Heart left ventricle (tissue), 16 donors: ENCODE measurements at places on chromosomes 2 and 18.

GRCh38 chr2:32874931-32875330 lies 71.8 kb upstream of the LTBP1 start:
- DNase-seq = no peak

- no peak for DNase-seq
These were observed 421.6 kb upstream of the ID2 start for GRCh38 chr2:8260213-8260612.

- DNase-seq = no peak
These were observed 7.2 kb downstream of the SLC30A3 start for GRCh38 chr2:27255660-27256059.

DNA sequence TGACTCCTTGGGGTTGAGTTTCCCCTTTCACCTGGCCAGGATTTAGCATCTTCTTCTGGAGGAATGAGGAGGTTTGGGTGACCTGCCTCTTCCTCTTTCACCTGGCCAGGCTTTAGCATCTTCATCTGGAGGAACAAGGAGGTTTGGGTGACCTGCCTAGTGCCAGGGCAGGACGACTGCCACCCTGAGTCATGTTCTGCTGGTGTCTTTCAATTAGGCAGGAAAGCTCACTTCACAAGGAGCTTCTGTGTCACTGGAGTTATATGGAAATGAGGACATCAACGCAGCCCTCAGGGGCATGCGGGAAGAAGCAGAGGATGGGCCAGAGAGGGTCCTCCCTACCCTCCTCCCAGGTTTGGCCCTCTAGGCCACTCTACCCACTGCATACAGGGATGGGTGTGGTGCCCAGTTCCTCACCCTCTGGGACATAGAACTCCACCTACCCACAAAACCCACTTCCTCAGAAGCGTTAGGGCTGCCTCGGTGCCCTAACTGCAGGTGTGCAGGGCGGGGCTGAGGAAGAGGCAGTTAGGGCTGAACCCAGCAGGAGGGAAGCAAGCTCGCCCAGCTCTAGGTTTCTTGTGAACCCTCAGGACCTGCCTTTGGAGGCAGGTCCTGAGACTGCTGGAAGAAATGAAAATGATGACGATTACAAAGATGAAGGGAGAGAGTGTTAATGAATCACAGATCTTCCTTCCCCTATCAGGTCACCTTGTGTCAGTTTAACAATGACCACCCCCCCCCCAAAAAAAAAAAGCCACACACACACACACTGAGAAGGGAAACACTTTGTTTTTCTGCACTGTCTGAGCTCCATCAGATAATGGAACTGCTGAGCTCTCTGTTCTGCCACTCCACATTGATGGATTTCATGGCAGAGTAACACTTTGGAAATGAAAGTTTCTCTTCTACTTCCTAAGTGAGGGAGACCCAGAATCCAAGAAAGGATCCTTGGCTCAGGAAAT lies 71.0 kb downstream of the ARL4C start:
- DNase-seq = peak; percentile 70
